Aorta (tissue), 5 donors: ENCODE measurements at places on chromosomes 12 and 14.

- no peak for DNase-seq
Observed at GRCh38 chr12:93094988-93095737, 166.1 kb upstream of the EEA1 start.

- DNase-seq, result peak; percentile 95
Observed at GRCh38 chr12:29783773-29784666, at the start of gene TMTC1. TMTC1 (minus strand) TSS chr12:29783942; CDS start chr12:29783751, 191 bp downstream.

DNA sequence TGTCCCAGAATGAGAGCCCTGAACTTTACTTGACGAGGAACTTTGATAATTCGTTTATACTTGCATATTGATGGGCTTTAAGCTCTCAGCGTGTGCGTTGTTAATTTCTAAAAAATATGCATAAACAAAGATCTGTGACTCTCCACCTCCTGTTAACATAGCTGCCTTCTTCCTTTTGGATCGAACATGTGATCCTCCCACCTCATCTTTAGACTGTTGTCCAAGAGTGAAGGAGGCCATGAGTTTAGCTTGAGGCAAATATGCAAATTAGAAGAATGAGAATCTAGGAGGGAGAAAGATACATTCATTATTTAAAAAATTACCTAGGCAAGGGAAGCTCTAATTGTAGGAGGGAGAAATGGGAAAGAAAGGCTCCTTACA is 617 bp downstream of the TTC8 start:
- DNase-seq, result no peak

DNA sequence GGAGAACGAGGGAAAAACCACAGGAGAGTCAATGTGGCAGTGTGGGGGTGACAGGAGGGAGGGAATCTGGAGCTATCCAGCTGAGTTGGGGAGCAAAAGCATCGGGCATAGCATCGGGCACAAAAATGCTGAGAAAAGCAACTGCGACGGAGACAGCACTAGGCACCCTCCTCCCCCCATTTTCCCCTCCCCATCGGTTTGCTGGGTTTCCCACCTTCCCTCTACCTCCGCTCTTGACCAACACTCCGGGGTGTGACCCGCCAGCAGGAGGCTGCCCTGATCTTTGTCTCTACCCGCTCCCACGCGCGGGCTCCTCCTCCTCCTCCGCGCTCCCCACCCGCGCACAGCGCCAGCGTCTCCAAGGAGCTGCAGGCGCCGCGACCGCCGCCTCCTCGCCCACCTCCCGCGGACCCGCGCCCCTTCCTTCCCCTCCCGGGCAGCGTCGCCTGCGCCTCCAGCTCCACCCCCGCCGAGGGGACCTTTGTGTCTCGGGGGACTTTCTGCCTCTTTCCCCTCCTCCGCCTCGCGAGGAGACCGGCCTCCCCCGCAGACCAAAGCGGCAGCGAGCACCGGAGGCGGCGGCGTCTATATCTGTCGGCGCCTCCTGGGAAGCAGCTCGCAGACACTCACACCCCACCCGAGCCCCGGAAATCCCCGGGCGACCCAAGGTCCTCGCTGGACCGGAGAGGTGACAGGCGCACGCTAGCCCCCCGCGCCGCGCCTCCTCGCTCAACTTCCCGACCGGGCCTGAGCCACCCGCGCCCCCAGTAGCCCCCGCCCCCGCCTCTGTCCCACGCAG is 920 bp downstream of the CDK17 start:
- peak; percentile 92 for DNase-seq

DNA sequence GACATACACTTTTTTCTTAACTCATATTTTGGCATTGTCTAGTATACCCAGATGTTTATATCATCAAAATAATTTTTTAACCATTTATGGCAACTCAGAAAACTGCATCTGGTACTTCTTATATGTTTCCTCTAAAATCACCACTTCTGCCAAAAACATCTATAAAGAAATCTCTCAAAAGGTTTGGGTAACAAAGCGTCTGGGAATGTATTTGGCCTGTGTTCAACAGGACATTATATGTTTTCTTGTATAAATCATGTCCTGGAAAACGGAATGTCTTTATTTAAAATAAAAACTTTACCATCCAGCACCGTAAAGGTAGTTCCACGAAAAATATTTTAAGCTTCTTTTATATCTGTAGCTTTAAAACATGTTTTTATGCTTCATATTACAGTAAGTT is 36.1 kb upstream of the FBLN5 start:
- no peak for DNase-seq

GRCh38 chr12:22032732-22033131 is 13.3 kb upstream of the CMAS start:
- no peak for DNase-seq

DNA sequence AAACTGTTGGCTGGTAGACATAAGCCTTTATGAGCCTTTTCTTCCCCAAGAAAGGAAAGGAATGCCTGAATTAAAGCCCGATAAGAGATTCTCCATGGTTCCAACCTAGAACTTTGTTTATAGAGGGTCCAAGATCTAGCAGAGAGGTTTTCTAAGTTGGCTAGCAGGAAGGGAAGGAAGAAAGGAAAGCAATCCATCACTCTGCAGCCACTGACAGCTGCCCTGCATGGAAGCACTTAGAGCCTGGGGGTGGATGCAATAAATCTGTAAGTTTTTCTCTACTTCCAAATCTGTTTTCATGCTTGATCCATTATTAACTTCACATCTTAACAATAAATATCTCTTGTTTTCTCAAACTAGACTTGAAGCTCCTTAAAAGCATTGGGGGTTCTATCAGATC is 224.4 kb downstream of the KSR2 start:
- DNase-seq, result no peak

DNA sequence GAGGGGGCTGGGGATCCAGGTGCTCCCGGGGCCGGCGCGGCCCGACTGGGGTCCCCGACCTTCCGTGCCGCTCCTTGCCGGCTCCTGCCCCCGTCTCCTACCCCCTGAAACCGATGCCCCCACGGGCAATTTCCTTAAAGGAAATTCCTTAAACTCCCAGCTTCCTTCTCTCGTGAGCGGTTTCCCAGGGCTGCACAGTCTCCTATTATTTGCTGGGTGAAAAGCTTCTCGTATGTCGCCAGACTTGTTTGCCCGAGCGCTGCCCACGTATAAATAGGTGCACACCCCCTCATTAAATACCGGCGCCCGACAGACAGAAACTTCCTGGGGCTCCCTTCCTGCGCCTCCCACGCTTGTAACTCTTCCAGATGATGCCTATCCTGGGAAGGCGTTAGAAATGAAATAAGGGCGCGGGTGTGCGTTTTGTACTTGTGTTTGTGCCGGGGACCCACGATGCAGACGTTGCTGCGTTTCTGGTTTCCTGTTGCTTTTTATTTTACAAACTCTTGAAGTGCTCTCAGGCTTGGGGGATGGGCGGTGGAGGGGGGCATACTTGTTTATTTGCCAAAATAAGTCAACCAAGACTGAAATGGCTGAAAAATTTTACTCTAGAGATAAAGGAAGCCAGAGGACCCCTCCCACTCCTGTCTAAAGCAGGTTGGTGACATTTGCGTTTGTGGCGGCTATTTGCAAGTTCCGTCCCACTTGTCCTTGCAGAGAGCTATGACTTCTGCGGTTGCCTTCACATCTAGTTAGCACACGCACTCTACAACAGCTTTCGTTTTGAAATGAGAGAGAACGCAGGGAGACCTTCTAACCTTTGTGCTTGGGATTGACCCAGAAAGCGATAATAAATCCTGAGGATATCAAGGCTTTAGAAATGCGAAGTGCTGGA is 1.0 kb downstream of the HIP1R start:
- peak; percentile 70 for DNase-seq

DNA sequence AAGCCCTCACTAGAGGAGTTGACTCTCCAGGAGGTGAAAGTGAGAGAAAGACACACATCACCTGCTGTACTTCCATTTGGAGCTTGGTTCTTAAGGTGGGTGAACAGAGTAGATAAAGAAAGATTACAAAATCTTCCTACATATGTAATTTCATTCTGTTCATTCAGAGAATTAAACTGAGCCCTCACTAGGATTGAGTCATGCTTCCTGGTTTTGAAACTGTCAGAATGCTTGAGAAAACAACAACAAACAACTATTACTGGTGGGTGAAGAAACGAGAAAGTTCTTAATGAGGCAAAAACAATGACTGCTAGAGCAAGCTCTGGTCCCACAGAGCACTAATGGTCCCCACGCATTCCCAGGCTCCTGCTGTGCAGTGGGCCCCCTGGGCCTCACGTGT is 841.7 kb downstream of the VRK1 start:
- DNase-seq, result no peak

- DNase-seq, result no peak
Observed at GRCh38 chr12:14284184-14284722, 81.2 kb upstream of the ATF7IP start.

DNA sequence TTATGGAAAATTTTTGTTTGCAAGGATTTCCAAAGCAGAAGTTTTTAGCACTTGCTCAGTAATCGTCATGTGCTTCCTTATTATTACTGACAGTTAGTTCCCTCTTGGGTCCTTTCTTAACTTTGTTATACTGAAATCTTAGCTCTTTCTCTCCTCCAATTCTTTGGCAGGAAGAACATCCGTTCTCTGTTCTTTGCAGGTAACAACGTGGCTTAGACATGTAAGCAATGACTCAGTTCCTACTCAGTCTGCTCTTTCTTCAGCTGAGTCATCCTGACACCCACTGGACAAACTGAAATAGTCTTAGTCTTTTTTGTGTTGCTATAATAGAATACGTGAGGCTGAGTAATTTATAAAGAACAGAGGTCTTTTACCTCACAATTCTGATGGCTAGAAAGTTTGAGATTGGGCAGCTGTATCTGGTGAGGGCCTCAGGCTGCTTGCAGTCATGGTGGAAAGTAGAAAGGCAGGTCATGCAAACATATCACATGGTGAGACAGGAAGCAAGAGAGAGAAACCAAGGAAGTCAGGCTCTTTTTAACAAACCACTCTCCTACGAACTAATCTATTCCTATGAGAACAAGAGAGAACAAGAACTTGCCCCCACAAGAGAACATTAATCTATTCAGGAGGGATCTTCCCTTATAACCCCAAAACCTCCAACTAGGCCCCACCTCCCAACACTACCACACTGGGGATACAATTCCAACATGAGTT is 49.2 kb downstream of the TESPA1 start:
- no peak for DNase-seq

DNA sequence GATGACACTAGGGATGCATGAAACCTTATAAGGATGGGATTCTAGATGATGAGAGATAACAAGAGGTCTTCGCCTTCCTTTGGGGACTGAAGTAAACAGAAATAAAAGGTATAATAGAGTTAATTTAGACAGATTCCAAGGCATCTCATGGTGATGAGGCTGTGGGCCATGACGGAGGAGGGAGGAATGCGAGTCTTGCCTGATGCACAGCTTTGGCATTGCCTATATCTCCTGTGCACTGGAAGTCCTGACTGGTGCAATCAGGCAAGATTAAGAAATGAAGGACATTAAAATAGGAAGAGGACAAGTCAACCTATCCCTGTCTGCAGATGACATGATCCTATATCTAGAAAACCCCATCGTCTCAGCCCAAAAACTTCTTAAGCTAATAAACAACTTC is 526.4 kb upstream of the LMO3 start:
- DNase-seq, result no peak

GRCh38 chr12:89838833-89839232 is 130.2 kb upstream of the ATP2B1 start:
- DNase-seq, result no peak

- no peak for DNase-seq
Observed at GRCh38 chr12:116015525-116015924, 262.0 kb downstream of the MED13L start.
